IMR-90 (cell line): ENCODE measurements at places on chromosomes 2 and 18. TPM values are rescaled to one million over a fixed set of nuclear protein-coding genes. Genes with fewer than 3 reads are reported as not detected.

Gene SCG2
- 0.36 and 0.56 TPM in 2 replicates for total RNA-seq

Gene YWHAQ
- 196 and 249 TPM in 2 replicates for total RNA-seq

Gene GRB14
- total RNA-seq = not detected in 2 replicates

Gene GALR1
- total RNA-seq = not detected in 2 replicates

Gene ABCG5
- not detected in 2 replicates for total RNA-seq

Gene SIX3
- total RNA-seq = not detected in 2 replicates

Gene ANKRD53
- total RNA-seq = 0.54 and 0.56 TPM in 2 replicates

Gene COL3A1
- total RNA-seq = 408 and 411 TPM in 2 replicates

Gene PARD3B
- total RNA-seq = 15.3 and 15.6 TPM in 2 replicates

Gene IL18RAP
- not detected in 2 replicates for total RNA-seq

Gene ZAP70
- total RNA-seq = under 0.01 TPM in 1 of 2 replicates, not detected in the other

Gene ODC1
- total RNA-seq = 204 and 251 TPM in 2 replicates

Gene LYPD1
- total RNA-seq = 79.7 and 87.6 TPM in 2 replicates

Gene EVA1A
- total RNA-seq = 89.2 and 93.7 TPM in 2 replicates

Gene CHRND
- not detected in 2 replicates for total RNA-seq

Gene CNDP1
- not detected in 2 replicates for total RNA-seq

Gene MC5R
- not detected in 2 replicates for total RNA-seq

Gene ANKRD62
- total RNA-seq = not detected in 2 replicates

Gene C1GALT1C1L
- total RNA-seq = 0.28 and 0.36 TPM in 2 replicates

Gene ANKRD23
- 0.54 and 0.83 TPM in 2 replicates for total RNA-seq

Gene YES1
- total RNA-seq = 62.0 and 96.9 TPM in 2 replicates

Gene TNFAIP6
- 2.2 and 2.9 TPM in 2 replicates for total RNA-seq

Gene TNS1
- 41.9 and 45.2 TPM in 2 replicates for total RNA-seq

Gene GATA6
- total RNA-seq = 2.5 and 3.3 TPM in 2 replicates

Gene HOXD12
- not detected in 2 replicates for total RNA-seq
